ENCODE measurements at places on chromosomes 7 and 10. TPM values are rescaled to one million over a fixed set of nuclear protein-coding genes. Genes with fewer than 3 reads are reported as not detected.

The COL28A1 gene
- 0.29 TPM for total RNA-seq

The DRGX gene
- total RNA-seq, result under 0.01 TPM

DNA sequence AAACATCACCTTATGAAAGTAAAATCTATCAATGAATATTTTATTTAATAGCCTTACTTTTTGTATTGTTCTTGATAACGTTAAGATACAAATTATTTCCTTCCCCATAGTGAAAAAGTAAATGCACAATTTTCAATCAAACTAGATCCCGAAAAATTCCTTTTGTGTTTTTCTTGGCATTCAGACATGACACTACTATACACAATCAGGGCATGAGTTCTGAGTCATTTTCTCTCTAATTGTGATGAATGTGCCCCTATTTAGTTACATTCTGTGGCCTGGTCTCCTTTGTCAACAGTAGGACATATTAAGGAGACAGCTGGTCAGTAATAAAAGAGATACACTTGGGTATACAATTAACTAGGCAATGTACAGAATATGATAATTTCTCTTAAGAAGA, 19.8 kb downstream of the COL1A2 start:
- H3K27ac ChIP-seq, result peak overlapping the region; percentile 47
- H3K4me1 ChIP-seq, result peaks cover 91% of the 10 kb centered on the region
- H3K27me3 ChIP-seq, result no peaks in the 10 kb centered on the region

- H3K27ac ChIP-seq, result peak overlapping the region; percentile 63
- no peaks in the 10 kb centered on the region for H3K27me3 ChIP-seq
- peak overlapping the region; percentile 37 for H3K4me3 ChIP-seq
- peaks cover 13% of the 10 kb centered on the region for H3K4me1 ChIP-seq
- no peaks in the 10 kb centered on the region for H3K36me3 ChIP-seq
- DNase-seq, result peak; percentile 91
Observed at GRCh38 chr7:23254051-23254681, 7.6 kb downstream of the GPNMB start.

DNA sequence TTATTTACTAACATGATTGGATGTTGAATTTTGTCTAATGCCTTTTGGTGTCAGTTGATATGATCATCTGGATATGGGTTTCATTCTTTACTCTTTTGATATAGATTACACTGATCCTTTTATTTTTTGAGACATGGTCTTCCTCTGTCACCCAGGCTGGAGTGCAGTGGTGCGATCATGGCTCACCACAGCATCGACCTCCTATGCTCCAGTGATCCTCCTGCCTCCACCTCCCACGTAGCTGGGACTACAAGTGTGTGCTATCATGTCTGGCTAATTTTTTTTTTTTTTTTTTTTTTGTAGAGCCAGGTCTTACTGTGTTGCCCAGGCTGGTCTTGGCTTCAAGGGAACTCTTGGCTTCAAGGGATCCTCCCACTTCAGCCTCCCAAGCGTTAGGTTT, 27.1 kb downstream of the BMS1 start:
- H3K27me3 ChIP-seq, result no peaks in the 10 kb centered on the region
- DNase-seq, result no peak
- no peak overlapping the region for H3K4me3 ChIP-seq
- H3K27ac ChIP-seq, result no peak overlapping the region
- peaks cover 22% of the 10 kb centered on the region for H3K36me3 ChIP-seq

The ALOX5 gene
- not detected for total RNA-seq

- H3K27me3 ChIP-seq, result no peaks in the 10 kb centered on the region
- no peak overlapping the region for H3K27ac ChIP-seq
- H3K4me3 ChIP-seq, result no peak overlapping the region
- H3K4me1 ChIP-seq, result no peaks in the 10 kb centered on the region
- no peak for DNase-seq
Observed at GRCh38 chr7:11931307-11931706, 99.3 kb upstream of the THSD7A start.

The HMX3 gene
- not detected for total RNA-seq

Data from osteoblast (primary cell).